ENCODE measurements at places on chromosomes 2 and 18.

GRCh38 chr18:78416853-78417252, 562.8 kb upstream of the SALL3 start:
- no peak for DNase-seq

GRCh38 chr18:31070206-31070605, 27.7 kb upstream of the DSC3 start:
- no peak for DNase-seq

- no peak for DNase-seq
Measured at GRCh38 chr2:111100765-111101162, 19.9 kb upstream of the BCL2L11 start.

DNA sequence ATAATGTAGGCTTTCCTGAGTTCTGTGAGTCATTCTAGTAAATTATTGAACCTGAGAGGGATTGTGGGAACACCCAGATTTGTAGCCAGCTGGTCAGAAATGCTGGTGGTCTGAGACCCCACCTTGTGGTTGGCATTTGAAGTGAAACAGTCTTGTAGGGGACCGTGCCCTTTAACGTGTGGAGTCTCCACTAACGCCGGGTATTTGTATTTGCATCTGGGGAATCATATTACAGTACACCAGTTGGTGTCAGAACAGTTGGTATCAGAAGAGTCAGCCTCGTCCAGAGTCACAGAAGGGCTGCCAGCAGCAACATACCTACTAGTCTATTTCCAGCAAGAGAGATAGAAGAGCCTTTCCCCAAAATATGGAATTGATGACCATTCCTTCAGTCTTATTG, 38.3 kb upstream of the PTPN4 start:
- DNase-seq, result no peak

DNA sequence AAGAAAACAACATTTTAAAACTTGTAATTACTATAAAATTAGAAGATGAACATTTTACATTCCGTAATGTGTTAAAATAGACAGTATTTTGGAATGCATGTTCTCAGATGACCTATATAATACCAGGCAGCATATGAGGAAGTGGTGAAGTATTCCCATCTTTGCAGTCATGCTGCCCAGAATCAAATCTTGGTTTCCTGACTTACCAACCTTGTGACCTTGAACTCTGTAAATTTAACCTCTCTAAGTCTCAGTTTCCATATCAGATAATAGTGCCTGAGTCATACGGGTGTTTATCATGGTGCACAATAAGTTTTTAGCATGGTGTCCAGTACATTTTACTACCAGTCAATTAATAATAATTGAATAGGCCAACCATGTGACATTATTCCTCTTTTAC, 7.3 kb upstream of the GALM start:
- no peak for DNase-seq

DNA sequence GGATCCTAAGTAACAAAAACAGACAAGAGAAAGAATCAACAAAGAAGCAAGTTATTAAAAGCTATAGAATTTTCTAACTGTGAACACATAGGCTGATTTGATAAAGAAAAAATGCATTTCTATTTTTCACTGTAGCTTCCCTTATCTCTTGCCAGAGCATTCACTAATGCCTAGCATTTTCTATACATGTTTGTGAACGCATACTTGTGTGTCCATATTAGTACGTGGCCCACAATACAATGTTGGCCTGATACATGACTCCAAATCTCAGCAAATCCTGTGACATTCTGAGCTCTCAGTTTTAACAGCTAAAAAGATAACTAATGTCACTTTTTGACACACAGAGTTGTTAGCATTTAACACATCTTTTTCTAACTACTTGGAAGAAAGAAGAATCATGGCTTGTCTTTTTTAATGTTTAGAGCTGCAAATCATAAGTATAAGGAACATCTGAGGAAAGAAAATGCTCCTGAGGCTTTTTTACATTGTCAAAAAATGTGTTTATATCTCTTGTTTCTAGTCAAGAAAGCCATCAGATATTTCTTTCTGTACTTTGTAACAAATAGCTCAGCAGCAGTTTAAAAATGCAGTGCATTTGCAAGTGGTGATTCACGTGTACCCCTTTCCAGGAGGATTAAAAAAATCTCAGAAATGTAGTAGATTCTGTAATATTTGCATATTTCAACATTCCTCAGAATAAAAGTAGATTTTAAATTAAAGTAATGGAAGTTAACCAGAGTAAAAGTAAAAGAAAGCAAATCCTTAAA, 1646.8 kb upstream of the TMEFF2 start:
- peak; percentile 79 for DNase-seq

- peak; percentile 81 for DNase-seq
Measured at GRCh38 chr2:39508198-39508597, 71.1 kb upstream of the MAP4K3 start.

DNA sequence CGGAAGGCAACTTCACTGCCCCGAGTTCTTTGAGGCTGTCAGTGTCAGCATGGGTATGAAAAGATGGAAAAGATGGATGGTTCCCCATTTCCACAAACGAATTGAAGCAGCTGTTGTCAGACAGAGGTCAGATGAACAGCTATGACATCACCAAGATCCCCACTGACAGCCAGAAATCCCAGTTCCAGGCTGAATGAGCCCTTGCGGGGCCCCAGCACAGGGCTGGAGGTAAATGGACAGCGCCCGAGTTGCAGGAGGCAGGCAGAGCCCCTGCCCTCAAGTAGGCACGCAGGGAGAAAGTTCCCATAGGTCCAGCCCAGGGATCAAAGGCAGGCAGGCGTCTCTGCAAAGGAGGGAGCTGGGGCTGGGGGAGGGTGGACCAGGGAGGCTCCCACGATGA, 169.5 kb upstream of the AGAP1 start:
- DNase-seq, result no peak

- no peak for DNase-seq
Measured at GRCh38 chr2:25378731-25379490, 37.2 kb upstream of the DNMT3A start.

DNA sequence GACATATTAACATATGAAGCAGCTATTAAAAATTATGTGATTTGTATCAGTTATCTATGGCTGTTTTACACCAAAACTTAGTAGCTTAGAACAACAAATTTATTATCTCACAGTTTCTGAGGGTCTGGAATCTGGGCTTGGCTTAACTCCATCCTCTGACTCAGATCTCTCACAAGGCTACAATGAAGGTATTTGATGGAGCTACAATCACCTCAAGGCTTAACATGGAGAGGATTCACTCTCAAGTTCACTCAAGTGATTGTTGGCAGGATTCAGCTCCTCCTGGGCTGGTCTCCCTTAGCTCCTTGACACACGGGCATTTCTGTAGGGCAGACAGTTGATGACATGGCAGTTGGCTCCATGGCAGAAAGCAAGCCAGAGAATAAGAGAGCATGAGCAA, 133.0 kb upstream of the SLC14A2 start:
- DNase-seq, result peak; percentile 45

DNA sequence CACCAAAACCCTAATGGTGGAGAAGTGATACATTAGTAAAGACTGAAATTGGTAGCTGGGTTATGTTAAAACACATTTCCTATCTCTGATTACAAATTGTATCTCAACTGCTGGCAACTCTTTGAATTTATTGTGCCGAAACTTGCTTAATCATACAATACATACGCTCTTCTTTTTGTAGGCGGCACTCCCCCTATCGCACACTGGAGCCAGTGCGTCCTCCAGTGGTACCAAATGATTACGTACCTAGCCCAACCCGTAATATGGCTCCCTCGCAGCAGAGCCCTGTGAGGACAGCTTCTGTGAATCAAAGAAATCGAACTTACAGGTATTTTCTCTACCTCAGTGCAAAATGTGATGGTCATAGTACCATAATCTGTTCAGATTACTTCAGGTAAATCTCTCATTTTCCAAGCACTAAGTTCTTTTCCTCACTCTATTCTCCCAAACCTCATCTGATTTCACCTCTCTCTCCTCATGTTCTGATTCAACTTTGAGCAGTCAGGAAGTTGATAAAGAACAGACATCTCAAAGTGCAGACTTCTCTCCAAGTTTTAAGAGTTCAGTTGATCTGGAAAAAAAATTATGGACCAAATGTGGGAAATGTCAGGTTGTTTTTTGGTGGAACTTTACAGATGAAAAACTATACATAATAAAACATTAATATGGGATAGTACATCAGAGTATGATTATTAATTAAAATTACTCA, 66.5 kb downstream of the ABI2 start:
- DNase-seq, result no peak

- peak; percentile 15 for DNase-seq
Measured at GRCh38 chr2:206086716-206087350, 859 bp upstream of the INO80D start.

- DNase-seq, result no peak
Measured at GRCh38 chr2:177577075-177577474, 184.5 kb downstream of the AGPS start.

DNA sequence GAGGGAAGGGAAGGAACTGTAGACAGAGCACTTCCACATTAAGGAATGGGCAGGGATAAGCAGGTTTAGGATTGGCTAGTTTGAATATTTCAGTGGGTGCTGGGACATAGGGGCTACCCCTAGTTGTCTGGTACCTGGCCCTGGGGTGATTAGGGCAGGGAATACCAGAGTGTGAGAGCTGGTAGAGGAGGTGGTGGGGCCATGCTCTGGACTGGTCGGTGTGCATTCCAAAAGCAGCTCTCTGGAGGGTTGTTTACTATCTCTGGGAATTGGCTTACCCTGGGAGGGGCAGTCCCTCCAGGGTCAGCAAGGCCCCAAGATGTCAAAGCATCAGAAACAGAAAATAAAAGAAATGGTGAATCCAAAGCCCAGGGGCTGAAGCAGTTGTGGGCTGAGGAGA, 103.8 kb downstream of the LAMA3 start:
- no peak for DNase-seq

DNA sequence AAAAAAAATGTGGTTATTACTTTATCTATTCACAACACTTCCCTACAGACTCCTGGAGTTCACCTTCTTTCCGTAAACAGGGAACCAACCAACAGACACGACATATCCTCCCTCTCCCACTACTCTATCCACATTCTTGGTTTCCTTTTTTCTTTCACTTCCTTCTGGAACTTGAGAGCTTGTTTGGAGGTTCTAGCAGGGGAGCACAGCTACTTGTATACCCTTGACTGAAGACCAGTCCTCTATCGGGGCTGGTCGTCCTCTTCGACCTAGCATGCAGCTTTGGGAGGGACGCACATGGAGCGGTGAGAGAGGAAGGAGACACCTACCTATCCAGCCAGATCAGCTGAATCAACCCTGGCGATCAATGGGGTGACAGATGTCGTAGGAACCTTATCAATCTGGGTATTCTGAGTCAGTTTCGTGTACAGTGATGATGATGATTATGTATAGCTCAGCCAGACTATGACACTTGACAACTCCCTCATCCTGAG, 43.5 kb upstream of the MSH2 start:
- DNase-seq, result no peak

GRCh38 chr2:109690457-109690821, 76.3 kb downstream of the SOWAHC start:
- DNase-seq, result no peak

GRCh38 chr2:7841751-7842150, 840.1 kb upstream of the ID2 start:
- no peak for DNase-seq

DNA sequence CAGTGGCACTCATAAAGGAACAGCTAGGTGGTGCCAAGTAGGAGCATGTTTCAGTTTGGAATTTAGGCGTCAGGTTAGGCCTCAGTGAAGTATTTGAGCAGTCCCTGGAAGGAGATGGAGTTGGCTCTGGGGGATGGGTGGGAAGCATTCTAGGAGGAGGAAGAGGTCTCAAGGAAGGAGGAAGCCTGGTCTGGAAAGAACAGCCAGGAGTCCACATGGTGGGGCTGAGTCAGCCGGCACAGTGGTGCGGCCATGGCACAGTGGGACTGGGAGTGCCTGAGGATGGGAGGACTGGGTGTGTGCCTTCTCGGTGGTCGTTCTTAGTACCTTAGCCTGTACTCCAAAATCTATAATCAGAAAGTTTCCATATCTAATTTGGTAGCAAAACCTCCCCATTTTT, 373.3 kb downstream of the PTPRM start:
- DNase-seq, result no peak

DNA sequence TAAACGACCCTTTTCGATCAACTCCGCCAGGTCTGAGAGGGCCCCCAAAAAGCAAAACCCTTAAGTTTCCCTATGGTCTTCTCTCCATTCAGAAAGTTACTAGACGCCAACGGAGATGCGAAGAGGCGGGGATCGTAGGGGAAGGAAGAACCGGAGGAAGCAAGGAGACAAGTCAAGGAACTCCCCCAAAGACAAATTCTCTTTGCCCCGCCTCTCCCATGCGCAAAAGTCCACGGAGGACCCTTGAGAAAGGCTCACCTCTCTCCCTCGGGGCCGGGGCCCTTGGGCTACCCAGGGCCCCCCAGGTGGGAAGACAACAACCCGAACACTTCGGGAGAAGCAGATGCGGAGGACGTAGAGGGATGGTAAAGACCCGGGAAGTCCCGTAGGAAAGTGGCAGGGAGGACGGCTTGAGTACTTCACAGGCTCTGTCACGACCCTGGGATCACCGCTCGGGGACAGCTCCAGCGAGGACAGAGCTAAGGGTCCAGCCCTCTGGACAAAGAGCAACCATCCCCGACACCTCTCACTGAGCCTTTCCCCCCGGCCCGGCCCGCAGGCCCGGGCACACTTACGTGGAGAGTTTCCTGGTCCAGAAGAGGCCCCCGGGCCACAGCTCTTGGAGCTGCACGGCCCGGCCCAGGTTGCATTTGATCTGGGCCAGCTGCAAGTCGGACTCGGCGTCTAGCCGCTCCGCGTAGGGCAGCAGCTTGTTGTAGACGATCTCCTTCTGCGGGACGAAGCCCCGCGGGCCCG, 647 bp downstream of the PSME4 start:
- DNase-seq, result peak; percentile 35

DNA sequence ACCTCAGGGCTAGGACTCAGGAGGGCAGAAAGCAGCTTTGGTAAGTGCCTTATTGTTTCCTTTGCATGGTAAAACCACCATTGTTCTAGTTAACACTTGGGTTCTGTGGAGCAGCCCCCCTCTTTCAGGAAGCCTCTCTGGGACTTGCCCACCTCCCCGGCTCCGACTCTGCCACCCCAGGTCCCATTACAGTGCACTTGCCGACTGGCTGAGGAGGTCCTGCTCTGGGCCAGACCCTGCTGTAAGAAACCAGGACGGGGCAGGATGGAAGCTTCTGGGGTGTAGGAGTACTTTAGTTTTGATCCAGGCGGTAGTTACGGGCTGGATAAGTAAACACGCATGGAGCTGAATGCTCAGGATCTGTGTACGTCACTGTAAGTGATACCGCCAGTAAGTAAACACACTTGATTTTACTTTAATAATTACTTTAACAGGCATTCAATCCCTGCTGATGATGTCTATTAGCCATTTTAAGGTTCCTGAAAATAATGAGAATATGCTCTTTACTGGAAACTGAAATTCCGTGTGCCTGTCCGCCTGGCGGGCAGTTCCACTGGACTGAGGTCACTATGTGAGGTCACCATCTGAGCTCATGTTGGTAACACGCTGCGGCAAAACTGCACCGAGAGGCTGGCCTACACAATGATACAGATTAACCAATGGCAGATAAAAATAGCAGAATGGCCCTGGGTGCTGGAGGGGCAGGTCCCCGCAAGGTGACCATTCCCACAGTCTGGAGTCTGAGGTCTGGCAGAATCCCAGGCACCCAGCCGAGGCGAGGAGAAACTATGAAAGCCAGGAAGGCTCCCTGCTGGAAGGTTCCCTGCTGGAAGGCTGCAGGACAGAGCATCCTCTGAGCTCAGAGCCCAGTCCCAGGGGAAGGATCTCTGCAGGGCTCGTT, 25.2 kb downstream of the HS1BP3 start:
- no peak for DNase-seq
